ENCODE measurements at places on chromosomes 16 and 17. TPM values are rescaled to one million over a fixed set of nuclear protein-coding genes. Genes with fewer than 3 reads are reported as not detected.
A peak's percentile ranks its signal among the peaks of the same experiment; 100 is the strongest.

NT5M gene
- total RNA-seq = 1.2 TPM

DPEP1 gene
- 6.4 TPM for total RNA-seq

- DNase-seq = no peak
These were observed 55.9 kb upstream of the SREBF1 start for GRCh38 chr17:17892731-17893130.

GRCh38 chr16:48613061-48613957 lies 3.3 kb upstream of the N4BP1 start:
- DNase-seq = no peak

GRCh38 chr17:66398617-66399016 lies 96.2 kb downstream of the PRKCA start:
- DNase-seq = no peak

TEPSIN gene
- total RNA-seq = 53.0 TPM

- DNase-seq = no peak
These were observed 10.4 kb downstream of the KPNB1 start for GRCh38 chr17:47660064-47660492.

ATP1B2 gene
- 32.6 TPM for total RNA-seq

TEDC2 gene
- total RNA-seq = 2.1 TPM

DNA sequence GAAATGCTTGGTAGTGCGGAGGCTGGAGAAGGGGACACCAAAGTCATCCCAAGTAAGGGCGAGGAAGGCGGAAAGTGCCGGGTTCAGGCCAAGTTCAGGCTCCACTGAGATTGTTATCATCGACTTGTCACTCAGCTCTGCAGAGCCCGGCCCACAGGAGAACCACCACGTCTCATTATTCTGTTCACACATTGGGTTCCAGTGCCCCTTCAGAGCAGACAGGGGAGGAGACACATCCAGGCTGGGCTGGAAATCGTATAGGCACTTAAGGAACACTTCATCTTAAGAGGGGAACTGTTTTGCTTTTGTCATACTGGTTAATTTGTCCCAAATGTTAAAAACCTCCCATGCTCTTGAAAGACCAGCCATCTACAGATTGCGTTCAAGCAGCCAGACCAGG lies 118.3 kb upstream of the ADAMTS18 start:
- no peak for DNase-seq

GRCh38 chr17:64036198-64036922 lies 15.9 kb upstream of the ICAM2 start:
- peak; percentile 46 for DNase-seq

GRCh38 chr16:77117707-77118106 lies 73.3 kb upstream of the MON1B start:
- no peak for DNase-seq

CES4A gene
- total RNA-seq = 4.4 TPM

GRB7 gene
- 0.06 TPM for total RNA-seq

DNA sequence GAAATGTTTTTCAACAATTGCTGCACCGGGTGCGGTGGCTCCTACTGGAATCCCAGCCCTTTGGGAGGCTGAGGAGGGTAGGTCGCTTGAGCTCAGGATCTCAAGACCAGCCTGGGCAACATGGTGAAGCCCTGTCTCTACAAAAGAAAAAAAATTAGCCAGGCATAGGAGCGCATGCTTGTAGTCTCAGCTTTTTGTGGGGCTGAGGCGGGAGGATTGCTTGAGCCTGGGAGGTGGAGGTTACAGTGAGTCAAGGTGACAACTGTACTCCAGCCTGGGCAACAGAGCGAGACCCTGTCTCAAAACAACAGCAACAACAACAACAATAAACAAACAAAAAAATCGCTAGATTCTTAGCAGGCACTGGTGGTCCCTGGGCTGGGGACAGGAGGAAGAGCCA lies 28.5 kb downstream of the IL21R start:
- peak; percentile 21 for DNase-seq

- DNase-seq = no peak
These were observed 75.5 kb downstream of the RPA1 start for GRCh38 chr17:1905190-1905913.

TMEM132E gene
- not detected for total RNA-seq

DNA sequence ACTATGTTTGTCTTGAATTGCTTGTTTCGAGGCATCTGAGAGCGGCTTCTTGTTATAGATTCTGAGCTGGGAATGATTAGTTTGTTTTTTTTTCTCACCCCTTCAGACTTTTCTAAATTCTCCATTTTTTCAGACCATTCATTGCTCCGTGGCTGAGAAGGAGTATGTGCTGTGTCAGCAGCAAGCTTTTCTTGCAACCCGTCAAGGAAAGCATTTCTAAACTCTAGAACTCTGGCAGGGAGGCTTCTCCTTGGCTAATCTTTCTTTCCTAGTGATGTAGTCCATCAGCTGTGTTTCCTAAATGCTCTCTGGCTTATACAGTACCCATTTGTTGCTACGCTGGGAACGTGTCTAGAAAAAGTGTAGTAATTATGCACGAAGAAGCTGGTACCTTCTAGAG lies 133.5 kb downstream of the FTO start:
- no peak for DNase-seq

GRCh38 chr16:47476654-47477345 lies 15.7 kb downstream of the PHKB start:
- no peak for DNase-seq

DNA sequence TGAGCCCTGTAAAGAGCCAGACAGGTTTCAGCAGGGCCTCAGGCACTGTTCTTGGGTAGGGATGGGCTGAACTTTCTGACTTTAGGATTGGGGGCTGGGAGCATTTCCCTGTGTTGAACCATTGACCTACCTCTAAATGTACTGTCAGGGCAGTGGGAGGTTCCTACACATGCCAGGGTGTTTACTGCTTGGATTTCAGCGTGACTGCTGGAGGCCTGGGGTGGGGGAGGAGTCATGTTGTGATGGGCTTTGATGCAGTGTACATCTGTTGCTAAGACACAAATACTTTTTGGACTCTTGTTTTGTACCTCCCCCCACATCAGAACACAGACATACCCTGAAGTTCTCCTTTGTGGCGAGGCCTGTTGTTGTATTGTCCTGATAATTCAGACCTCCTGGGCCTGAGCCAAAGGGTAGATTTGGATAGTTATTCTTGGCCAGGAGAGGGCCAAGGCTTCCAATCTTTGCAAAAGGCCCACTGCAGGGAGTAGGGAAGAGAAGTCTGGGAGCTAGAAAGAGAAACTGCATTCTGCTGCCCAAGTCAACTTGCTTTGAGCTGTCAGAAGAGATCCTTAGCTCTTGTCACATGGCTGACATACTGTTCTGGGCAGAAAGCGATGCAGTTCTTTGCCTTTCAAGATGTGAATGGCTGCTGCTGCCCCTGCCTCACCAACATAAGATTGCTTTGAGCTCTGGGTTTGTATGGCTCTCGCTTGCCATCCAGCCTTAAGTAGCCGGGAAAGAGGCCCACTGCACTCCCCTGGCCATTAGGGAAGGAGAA lies 3.7 kb downstream of the NFE2L1 start:
- peak; percentile 86 for DNase-seq

TNP2 gene
- not detected for total RNA-seq

DNA sequence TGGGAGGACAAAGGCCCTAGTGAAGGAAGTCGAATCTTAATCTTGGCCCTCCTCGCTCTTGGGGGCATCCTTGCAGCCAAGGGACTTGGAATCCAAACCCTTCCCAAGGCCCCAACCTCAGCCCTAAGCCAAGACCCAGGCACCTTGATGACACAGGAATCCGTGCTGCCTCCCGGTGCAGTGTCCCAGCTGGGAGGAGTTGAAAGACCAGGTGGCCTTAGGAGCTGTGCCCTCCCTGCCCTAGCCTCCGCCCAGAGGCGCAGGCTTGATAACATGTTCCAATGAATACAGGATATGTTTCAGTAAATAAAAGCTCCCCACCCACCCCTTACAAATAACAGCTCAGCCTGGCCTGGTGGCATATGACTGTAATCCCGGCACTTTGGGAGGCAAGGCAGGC lies at the start of gene CHST5:
Gene CHST5 (minus strand): TSS at position 208 of the 400 bp plus-strand sequence. CDS start 5,724 bp downstream, outside the sequence.
- no peak for DNase-seq

DNA sequence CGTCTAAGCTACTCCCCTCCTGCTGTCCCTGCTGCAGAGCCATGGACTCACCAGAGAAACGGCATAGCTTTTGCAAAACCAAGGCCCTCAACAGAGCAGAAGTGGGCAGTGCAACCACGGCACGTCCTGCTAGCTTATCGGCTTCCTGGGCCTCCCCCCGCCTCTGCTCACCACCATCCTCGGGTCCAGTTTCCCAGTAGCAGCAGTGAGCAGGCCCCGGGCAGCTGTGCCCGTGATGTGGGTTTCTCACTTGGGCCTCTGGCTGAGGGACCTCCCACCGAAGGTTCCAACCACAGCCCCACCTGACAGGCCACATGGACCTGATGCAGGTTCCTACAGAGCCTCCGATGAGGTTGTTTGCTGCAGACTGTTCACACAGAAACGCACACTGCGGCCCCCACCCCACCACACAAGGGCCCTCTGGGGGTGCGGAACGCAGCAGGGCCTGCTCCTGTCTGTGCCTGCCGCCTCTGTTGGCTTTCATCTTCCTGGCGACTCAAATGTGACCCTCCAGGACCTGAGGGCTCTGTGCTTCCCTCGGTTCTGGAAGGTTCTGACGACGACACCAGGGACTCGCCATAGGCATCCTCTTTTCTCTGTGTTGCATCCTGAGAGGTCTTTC lies 24.8 kb downstream of the PDIA2 start:
- DNase-seq = no peak

LHX1 gene
- total RNA-seq = not detected

DNA sequence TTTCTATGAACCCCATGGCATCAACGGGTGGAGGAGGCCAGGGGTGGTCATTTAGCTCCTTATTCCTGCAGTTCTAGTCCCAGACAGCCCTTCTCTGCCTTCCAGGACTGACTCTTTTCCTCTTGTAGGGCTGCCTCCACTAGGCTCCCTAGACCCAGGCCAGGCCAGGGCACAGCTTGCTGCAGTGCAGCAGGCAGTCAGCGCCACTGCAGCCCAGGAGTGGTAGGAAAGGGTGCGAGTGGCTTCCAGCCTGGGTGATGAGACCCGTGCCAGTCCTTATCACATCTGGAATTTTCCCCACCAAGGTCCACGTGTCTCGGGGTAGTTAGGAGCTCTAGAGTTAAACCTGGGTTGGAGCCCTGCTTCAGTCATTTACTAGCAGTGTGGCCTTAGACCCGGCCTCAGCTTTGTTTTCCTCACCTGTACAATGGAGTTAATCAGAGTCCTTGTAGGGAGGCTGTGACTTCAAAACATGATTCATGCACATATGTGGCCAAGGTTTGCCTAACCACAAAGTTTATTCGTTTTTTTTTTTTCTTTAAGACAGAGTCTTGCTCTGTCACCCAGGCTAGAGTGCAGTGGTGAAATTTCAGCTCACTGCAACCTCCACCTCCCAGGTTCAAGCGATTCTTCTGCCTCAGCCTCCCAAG lies 4.7 kb downstream of the SLC5A11 start:
- DNase-seq = peak; percentile 29

GRCh38 chr17:3864534-3864933 lies 18.5 kb upstream of the NCBP3 start:
- no peak for DNase-seq

TAC4 gene
- not detected for total RNA-seq

CCDC144A gene
- total RNA-seq = 4.0 TPM

GPRC5B gene
- 13.8 TPM for total RNA-seq

All from adrenal gland (tissue), 19 donors.